CD4-positive, alpha-beta T cell treated with Interleukin-15 for 4 hours (primary cell): ENCODE measurements at places on chromosomes 4 and X.

DNA sequence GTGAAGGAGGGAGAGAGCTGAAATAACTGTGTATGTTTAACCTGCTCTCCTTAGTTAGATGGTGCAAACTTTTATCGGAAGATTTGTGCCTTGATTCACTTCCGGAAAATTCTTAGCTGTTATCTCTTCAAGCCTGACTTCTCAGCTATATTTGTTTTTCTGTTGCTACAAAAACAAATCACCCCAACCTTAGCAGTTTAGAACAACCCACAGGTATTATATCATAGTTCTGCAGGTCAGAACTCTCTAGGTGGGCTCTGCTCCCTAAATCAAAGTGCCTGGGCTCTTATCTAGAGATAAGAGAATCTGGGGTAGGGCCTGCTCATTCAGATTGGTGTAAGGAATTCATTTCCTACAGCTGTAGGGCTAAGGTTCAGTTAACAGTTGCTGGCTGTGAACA, 15.1 kb upstream of the CEP135 start:
- DNase-seq = no peak

DNA sequence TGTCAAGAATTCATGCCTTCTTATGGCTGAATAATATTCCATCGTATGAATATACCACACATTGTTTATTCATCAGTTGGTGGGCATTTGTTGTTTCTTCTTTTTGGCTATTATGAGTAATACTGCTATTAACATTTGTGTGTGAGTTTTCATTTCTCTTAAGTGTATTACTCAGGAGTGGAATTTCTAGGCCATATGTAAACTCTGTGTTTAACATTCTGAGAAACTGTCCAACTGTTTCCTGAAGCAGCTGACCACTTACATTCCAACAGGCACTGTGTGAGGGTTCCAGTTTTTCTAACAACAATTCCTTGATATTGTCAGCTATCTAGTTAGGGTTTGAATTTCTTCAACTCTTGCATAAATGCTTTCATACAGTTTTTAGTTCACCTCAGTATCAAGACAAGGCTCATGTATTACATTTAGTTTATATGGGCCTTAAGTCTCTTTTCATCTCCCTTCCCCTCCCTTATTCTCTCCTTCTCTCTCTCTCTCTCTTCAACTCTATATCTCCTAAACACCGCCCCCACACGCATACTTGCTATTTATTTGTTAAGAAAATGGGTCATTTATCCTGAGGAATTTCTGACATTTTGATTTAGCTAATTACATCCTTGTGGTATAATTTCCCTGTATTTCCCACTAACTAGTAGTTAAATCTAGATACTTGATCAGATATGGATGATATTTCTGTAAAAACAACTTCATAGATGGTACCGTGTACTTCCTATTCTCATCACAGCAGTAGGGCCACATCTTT, 77.4 kb downstream of the WDR19 start:
- DNase-seq = no peak

DNA sequence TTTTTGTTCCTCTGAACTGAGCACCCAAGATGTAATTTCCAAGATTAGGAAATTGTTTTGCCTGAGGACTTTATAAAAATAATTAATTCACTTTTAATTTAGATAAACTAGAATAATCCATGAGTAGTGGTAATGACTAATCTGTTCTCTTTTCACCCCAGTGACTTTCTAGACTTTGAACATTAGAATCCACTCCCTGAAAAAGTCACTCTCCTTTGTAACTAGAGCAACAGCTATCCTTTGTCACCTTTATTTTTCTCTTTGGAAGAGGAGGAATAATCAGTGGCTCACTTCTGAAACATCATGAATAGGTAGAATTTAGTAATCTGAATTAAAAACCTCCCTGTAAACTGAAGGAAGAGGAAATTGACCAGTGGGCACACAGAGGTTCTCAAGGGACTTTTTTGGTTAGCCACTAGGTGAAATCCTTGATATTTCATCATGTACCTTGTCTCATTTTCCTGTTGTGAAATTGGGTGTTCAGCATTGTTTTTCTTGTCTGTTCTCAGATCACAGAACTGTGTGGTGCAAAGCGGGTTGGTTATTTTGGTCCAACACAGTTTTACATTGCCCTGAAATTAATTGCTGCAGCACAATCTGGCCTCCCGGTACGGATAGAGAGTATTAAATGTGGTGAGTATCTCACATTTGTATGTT, 59.4 kb downstream of the REPS2 start:
- DNase-seq = no peak

DNA sequence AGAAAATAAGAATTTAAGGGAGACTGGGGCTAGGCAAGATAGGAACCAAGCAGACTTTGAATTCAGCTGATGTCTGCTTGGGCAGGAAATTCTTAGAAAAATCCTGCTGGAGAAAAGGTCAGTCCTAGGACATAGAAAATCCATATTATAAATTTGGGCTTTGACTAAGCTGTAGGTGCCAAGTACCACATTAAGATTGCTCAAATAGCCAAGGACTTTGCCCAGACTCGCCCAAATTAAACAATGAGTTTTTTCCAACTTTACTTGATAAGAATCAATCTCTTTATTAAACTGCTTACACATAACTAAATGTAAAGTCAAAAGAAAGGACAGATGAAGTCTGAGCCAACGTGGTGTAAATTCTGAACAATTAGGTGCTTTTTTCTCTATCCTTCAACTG, 95.4 kb downstream of the FUNDC1 start:
- DNase-seq = no peak

GRCh38 chr4:139278485-139278884, 1.5 kb downstream of the MGARP start:
- no peak for DNase-seq

- no peak for DNase-seq
These were observed 92.3 kb downstream of the SPRY1 start for GRCh38 chr4:123488916-123489315.
